ENCODE measurements at places on chromosomes 13 and 19.

DNA sequence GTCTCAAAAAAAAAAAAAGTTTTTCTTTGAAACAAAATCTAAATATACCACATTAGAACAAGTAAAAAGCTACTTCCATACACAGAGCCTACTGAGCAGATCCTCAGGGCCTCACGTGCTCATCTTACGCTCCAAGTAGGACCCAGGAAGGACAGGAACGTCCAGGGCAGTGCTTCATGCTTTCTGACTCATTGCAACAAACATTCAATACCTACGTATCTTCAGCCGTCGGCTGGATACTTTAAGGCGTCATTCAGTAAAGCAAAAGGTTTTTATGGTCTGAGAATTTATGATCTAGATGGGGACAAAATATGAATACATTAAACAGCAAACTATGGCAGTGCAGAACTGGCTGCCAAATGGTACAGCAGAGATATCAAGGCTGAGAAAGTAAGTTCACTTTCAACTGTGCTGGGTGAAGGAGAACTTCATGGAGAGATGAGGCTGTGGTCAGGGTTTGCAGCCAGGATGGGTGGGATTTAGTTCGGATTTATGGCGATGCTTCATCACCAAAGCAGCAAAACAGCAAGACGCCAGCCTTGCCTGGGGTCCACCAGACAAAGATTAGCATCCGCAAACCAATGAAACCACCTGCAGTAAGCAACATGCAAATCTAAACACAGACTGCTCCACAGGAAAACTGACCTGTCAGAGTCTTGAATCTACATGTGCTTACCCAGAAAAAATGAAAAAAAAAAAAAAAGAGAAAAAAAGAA, 20.5 kb downstream of the CARS2 start:
- DNase-seq, result no peak

GRCh38 chr19:8352134-8352827, 9.2 kb upstream of the KANK3 start:
- peak; percentile 31 for DNase-seq

- DNase-seq, result no peak
Observed at GRCh38 chr13:106183410-106184065, 351.9 kb downstream of the EFNB2 start.

GRCh38 chr13:30585748-30586262, 31.9 kb upstream of the USPL1 start:
- no peak for DNase-seq

GRCh38 chr19:10817291-10818038, 18.5 kb downstream of the TMED1 start:
- DNase-seq, result no peak

GRCh38 chr19:8148410-8149260, 757 bp downstream of the FBN3 start:
- DNase-seq, result no peak

DNA sequence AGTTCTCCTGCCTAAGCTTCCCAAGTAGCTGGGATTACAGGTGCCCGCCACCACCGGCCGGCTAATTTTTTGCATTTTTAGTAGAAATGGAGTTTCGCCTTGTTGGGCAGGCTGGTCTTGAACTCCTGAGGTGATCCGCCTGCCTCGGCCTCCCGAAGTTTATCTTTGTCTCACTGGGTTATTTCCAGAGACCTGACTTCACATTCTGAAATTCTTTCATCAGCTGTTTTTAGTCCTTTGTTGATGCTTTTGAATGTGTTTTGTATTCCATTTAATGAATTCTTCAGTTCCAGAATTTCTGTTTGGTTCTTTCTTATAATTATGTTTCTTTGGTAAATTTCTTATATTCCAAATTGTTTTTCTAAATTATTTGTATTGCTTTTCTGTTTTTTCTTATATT, 55.4 kb upstream of the MLNR start:
- no peak for DNase-seq

- DNase-seq, result no peak
Observed at GRCh38 chr13:30292325-30292724, 15.0 kb downstream of the KATNAL1 start.

- DNase-seq, result no peak
Observed at GRCh38 chr13:86581706-86582105, 782.5 kb upstream of the SLITRK6 start.

- DNase-seq, result no peak
Observed at GRCh38 chr13:24627946-24628345, 52.3 kb upstream of the ATP12A start.

DNA sequence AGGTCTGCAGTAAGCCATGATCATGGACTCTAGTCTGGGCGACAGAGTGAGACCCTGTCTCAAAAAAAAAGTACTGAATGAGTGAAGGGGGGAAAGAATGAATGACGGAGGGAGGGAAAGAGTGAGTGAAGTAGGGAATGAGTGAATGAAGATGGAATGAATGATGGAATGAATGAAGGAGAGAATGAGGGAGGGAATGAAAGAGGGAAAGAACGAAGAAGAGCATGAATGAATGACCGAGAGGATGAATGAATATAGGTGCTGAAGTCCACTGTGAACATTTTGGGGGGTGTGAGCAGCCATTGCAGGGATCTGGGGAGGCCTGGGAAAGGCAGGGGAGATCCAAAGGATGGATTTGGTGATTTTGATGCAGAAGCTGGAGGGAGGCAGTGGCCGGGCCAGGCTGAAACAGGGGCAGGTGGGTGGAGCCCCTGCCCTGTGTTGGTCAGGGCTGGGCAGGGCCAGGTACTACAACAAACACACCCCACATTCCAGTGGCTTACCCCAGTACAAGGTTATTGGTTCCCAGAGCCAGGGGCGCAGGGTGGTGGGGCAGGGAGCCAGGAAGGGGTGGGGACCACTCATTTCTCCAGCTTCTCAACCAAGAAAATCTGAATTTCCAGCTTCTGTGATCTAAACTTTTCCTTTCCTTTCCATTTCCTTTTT, 14.3 kb downstream of the SLC27A1 start:
- no peak for DNase-seq

DNA sequence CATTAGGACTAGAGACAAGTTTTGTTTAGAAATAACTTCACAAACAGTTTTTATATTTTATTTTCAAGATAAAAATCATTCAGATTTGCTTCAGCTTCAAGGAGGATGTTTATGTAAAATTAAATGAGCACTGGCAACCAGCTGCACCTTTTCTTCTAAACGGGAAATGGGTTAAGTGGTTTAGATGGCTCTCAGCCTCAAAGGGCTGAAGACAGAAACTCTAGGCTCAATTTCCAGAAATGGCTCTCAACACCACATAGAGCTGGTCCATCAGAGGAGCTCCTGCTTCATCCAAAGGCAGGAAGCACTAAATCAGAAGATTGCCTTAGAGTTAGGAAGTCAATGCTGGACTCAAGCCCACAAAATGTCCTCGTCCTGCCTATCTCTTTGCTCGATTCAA, 74.7 kb downstream of the ZNF429 start:
- no peak for DNase-seq

DNA sequence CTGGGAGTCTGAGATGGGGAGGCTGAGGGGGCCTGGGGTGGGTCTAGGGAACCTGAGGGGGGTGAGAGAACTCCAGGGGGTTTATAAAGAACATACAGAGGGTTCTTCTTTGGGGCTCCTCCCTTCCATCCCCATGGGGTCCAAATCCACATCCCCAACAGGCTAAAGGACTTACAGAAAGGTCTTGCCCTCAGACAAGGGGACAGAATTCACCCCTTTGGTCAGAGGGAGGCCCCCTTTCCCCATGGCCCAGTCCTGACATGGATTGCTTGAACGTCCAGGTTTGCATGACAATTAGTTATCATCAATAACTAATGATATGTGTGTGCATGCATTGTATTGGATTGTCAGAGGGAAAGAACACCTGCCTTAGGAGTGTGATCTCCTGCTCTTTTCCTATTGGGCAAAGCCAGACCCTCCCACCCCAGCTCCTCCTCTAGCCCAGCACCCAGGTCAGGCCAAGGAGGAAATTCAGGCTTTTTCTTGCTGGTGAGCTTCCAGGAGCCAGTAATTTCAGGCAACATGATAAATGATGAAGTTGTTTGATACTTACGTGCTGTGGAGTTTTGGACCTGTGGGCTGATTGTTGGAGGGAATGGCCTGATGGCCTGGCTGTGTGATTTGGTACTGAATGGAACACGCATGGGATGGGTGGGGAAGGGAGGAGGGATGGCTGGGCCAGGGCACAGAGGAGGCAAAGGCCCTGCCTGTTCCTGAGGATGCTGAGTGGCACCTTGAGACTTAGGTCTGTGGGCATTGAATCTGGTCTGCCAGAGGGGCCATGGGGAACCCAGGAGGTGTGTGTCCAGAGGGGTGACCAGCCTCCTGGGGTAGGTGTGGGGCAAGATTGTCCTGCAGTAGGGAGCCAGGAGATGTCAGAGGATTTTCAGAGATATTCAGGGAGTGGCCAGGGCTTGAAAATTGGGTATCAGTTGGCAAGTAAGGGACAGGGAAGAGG, 1.1 kb downstream of the KLHL26 start:
- no peak for DNase-seq

DNA sequence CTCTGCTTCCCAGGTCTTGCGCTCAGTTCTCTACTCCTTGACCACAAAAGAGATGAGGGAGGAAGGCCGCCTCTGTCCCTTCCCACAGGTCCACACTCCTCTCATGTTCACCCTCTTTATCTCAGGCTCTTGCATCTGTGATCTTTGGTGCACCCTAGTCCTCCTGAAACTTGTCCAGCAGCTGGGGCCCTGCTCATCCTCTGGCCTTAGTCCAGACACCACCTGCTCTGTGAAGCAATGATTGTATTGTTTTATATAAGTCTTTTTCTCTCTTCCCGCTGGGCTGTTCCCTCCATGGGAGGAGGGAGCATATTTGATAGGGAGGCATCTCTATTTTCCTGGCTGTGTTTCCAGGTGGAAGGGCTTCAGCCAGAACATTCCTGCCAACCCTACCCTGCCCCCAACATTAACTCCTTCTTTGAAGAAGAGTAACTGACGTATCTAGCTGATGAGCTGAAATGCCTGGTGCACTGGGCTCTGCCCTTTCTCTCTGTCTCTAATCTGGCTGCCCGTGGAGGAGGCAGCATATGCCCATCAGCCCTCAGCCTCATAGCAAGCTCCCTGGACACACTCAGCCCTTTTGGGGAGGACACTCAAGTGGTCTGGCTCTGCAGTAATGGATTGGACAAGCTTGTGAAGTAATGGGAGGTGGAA, 38.2 kb upstream of the SIAH3 start:
- DNase-seq, result no peak

DNA sequence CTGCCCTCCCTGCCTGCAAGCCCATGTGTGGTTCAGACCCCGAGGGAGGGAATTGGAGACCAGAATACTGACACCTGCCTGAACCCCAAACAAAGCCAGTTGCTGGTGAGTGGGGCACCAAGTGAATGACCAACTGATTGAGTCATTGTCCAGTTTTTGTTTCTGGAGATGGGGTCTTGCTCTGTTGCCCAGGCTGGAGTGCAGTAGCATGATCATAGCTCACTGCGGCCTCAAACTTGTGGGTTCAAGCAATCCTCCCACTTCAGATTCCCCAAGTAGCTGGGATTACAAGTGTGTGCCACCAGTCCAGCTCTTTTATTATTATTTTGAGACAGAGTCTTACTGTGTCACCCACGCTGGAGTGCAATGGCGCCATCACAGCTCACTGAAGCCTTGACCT, 4.0 kb downstream of the CCL25 start:
- DNase-seq, result no peak

- DNase-seq, result no peak
Observed at GRCh38 chr19:4641132-4641531, 1.8 kb downstream of the TNFAIP8L1 start.

- no peak for DNase-seq
Observed at GRCh38 chr13:32376642-32377415, 51.1 kb downstream of the N4BP2L1 start.

GRCh38 chr19:51712461-51713081, 11.2 kb downstream of the HAS1 start:
- DNase-seq, result no peak

- DNase-seq, result no peak
Observed at GRCh38 chr13:50589651-50590054, 253.8 kb downstream of the DLEU7 start.

DNA sequence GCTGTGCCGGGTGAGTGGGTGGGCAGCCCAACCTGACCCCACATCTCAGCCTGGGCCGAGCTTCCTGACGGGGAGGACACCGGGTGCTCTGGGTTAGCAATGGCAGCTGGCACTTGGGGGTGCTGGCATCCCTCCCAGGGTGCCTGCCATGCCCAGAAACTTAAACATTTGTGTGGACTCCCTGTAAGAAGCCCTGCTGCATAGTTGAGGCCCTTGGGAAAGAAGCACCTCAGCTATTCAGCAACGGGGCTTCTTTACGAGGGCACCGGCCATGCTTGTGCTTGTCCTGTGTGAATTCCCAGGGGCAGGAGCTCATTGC, 33.8 kb upstream of the MEDAG start:
- no peak for DNase-seq

DNA sequence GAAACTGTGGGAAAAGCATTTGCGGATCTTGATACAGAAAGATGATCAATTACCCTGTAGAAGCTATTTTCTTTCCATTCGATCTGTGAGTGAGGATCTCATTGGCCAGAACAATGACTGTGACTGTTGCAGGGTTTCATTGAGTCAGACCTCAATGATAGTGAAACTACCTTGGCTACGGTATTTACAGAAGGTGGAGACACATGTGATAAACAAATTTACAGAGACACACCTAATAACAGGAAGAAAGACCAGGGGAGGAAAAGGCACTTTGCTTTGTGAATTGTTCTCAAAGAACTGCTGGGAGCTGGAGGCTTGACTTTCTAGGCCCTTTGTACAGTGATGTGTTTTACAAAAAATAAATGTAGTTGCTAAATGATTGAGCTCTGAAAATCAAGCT, 19.9 kb upstream of the ARGLU1 start:
- DNase-seq, result no peak

Measured in suprapubic skin (tissue), 4 donors.